Tibial artery (tissue), 4 donors: ENCODE measurements at places on chromosomes 6 and 20.

- DNase-seq: no peak
Observed at GRCh38 chr6:158743033-158743651, 76.0 kb downstream of the EZR start.

- DNase-seq: no peak
Observed at GRCh38 chr20:50450493-50450826, 59.7 kb upstream of the PTPN1 start.

DNA sequence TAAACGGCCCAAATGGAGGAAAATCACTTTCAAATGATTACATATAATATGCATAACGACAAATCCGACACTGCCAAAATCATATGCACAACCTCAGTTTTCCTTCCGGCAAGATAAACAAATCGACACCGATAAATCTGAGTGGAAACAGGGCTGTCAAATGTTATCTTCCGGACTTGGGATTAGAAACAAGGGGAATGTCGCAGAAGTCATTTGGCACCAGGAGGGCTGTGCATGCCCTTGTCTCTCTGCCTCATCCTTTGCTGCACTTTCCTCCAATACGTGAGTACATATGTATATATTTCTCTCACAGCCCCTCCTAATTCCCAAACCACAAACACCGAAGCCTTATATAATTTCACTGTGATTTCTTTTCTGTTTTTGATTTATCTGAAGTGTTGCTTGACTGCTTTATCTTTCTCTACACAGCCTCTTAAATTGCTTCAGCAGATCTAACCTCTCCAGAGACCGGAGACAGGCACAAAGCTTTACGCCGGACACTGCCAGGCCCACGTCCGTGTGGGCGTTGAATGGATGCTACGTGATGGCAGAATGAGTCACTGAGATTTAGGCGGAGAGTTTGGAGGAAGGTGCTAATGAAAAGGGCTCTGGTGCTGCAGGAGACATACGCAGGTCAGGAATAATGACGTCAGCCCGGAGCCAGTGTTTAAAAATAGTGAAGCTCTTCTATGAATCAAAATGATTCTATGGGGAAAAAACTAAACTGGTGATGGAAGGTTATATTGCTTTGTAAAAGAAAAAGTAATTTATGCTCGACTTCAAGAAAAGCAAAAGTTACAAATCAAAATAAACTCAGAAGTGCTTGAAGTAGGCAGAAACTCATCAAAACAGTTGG is 21.0 kb upstream of the PRELID3B start:
- DNase-seq: no peak

DNA sequence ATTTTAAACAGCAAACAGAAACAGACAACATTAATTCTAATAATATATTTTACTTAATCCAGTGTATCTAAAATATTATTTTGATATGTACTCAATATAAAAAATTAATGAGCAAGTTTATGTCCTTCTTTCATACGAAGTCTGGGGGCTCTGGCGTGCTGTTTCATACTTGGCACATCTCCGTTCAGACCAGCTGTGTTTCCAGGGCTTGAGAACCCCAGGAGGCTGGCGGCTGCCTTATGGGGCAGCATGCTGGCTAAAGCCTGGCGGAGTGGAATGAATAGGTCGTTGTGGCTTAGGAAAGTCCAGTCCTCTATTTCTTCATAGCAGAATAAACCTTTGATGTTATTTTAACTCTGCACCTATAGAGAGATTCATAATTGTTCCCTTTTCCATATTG is 43.3 kb downstream of the DUSP22 start:
- no peak for DNase-seq

- no peak for DNase-seq
Observed at GRCh38 chr6:103570431-103570830, 1289.3 kb downstream of the HACE1 start.

- DNase-seq: no peak
Observed at GRCh38 chr6:167937948-167938911, 59.2 kb upstream of the KIF25 start.

GRCh38 chr6:12602951-12603672 is 113.5 kb upstream of the PHACTR1 start:
- peak; percentile 33 for DNase-seq

GRCh38 chr6:157978021-157978783 is 3.5 kb upstream of the SYNJ2 start:
- peak; percentile 55 for DNase-seq

DNA sequence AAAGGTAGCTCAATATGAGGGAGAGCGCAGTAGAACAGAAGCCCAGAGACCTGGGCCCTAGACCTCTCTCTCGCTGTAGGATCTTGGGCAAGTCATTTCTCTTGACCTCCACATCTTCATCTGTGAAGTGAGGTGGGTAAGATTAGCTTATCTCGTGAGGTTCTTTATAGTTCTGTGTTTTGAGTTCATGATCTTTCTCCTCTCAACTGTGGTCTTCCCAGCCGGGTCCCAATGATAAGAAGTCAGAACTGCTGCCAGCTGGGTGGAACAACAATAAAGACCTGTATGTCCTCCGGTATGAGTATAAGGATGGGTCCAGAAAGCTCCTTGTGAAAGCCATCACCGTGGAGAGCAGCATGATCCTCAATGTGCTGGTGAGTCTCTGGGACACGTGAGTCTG is 6.9 kb downstream of the PSMF1 start:
- no peak for DNase-seq

DNA sequence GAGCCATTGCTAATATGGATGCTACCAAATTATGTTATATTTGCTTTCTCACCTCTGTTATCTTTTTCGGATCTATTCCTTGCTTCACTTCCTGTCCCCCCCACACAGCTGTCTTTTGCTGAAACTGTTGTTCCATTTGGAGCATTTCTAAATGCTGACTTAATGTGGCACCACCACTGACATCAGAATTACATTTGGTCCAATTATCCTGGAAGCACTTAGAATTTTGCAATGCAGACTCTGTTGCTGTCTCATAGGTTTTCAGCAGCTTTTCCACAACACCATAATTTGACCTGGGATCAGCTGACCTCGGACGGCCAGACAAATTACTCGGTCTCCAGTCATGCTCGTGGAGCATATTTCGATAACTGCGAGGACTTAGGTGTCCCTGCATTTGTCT is 12.8 kb downstream of the KIAA0408 start:
- DNase-seq: no peak

- no peak for DNase-seq
Observed at GRCh38 chr6:105492706-105493673, 90.1 kb upstream of the PREP start.

- no peak for DNase-seq
Observed at GRCh38 chr6:6057442-6058053, 50.8 kb upstream of the NRN1 start.

GRCh38 chr6:37980222-37980595 is 160.7 kb downstream of the ZFAND3 start:
- no peak for DNase-seq
